Stimulated activated CD8-positive, alpha-beta memory T cell treated with anti-CD3 and anti-CD28 coated beads, Interleukin-4, amount 100 ng/mL, for 4 hours (primary cell): ENCODE measurements at places on chromosomes 6 and 20.

DNA sequence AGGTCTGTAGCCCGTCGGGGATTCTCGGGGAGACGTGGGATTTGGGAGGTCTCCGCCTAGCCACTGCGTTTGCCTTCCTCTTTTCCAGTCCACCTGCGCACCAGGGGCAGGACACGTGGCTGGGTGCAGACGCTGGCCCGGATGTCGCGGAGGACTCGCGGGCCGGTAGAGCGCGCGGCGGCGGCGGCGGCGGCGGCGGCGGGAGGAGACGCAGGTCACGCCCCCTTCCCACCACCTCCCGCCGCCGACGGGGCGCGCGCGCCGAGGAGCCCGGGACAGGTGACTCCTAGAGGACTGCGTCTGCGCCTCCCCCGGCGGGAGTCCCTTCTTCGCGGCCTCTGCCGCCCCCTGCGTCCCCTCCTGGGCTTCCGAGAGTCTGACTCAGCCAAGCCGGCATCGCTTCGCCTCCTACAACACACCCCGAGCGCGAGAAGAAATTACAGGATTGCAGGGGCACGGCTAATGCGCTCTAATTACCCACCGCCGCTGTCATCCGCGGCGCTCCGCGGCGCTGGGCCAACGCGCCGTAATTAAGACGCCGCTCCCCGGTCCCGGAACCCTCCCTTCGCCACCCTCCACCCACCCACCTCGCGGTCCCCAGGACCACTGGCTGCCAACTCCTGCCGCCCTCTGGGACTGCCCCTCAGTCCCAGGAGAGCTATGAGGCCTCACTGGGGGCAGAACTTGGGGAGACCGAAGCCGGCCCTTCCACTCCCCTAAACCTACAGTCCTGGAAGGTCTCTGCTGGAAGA lies 124.5 kb downstream of the MRPL14 start:
- peak; percentile 21 for DNase-seq

DNA sequence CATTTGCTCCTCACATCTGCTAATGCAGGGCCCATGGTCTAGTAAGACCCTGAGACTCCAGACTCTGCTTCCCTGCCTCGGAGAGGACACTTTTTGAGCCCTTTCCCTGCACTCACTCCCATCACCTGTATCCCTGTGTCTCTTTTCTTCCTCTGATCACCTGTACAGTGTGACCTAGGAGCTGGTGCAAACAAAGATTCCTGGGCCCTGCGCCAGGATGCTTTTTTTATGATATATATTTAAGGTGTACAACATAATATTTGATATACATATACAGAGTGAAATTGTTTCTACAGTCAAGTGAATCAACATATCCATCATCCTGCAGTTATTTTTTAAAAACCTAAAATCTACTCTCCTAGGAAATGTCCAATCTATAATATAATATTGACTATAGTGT lies 355.4 kb downstream of the MAFB start:
- no peak for DNase-seq

- DNase-seq: no peak
Measured at GRCh38 chr20:38192323-38192885, 27.3 kb upstream of the TGM2 start.

DNA sequence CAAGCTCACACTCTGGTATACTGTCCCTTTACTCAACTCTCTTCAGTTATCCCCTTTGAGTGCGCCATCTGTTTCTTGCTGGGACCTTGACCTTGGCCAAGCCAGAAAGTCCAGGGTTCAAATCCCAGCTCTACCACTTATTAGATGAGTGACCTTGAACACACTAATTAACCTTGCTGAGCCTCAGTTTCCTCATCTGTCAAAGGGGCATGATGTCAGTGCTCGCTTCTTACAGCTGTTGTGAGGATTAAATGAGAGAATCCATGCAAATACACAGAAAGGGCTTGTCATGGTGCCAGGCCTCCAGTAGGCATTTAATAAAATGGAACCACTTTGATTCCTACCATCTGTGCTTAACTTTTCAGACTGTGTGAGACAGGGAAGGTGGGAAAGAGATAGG lies 34.3 kb downstream of the C6orf132 start:
- DNase-seq: no peak

GRCh38 chr6:165106261-165106660 lies 203.1 kb downstream of the C6orf118 start:
- no peak for DNase-seq

- DNase-seq: no peak
Measured at GRCh38 chr20:6051505-6051904, 2.4 kb downstream of the LRRN4 start.
